T-helper 2 cell treated with Interferon-gamma antibody and Interleukin-4, amounts not matched to agents 5 μg/mL and 100 μg/mL, for 36 hours (primary cell): ENCODE measurements at places on chromosomes 3 and 15.
A peak's percentile ranks its signal among the peaks of the same experiment; 100 is the strongest.

DNA sequence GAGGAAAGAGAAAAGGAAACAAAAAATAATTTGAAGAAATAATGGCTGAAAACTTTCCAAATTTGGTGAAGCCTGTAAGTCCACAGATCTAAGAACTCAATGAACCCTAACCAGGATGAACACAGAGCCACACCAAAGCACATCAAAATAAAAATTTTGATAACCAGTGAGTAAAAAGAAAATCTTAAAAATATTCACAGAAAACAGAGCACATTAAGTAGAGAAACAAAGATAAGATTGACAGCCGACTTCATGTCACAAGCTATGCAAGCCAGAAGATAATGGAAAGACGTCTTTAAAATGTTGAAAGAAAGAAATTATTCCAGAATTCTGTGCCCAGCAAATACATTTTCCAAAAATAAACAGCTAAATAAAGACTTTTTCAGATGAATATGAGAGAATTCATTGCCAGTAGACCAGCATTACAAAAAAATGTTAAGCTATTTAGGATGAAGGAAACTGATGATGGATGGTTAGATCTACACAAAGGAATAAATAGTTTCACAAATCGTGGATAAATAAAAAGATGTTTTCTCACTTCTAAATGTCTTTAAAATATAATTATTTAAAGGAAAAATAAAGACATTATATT is 140.2 kb upstream of the SKOR1 start:
- DNase-seq = no peak

- peak; percentile 66 for DNase-seq
Measured at GRCh38 chr3:46097691-46098241, 70.5 kb upstream of the XCR1 start.

DNA sequence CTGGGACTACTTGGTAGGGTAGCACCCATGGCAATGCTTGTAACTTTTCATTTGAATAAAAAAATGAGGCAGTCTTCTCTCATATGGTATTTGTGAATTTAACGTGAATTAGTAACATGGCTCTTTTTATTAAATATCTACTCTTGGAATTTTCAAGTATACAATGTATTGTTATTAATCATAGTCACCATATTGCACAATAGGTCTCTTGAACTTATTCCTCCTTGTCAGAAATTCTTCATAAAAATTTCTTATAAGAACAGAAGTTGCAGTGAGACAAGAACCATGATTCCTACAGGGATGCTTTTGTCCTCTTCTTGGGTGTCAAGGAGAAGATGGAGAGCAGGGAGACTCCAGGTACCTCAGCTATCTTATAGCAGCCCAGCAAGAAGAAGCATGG is 203.8 kb upstream of the FEZF2 start:
- DNase-seq = no peak

DNA sequence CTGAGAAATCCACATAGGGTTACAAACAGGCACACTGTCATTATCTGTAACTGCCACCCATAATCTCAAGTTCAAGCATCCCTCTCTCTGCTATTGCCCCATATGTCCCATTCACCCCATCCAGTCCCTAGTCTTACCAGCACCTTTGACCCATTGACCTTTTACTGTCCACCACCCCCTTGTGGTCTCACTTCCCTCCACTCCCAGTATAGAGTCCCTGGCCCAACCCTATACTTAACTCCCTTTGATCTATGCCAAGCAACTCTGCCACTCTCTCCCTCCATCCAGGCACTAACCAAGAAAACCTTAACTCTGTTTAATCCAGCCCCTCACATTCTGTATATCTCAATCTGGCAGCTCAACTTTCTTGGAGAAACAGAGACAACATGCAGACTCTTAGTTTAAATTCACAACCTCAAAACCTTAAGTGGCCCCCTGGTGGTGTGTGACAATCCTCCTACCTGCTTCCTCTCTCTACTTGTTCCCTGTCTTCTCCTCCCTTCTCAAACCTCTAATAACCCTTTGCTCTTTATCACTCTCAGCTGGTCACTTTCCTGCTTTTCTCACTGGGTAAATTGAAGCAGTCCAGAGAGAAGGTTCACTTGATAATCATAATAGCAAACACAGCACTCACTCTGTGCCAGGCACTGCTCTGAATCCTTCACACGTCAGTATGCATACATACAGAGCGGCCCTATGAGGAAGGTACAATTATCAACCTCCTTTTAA is 162.7 kb downstream of the STT3B start:
- no peak for DNase-seq

- DNase-seq = no peak
Measured at GRCh38 chr3:131388490-131388799, 6.9 kb downstream of the NUDT16 start.

GRCh38 chr3:51709004-51709420 is 2.1 kb downstream of the GRM2 start:
- no peak for DNase-seq

DNA sequence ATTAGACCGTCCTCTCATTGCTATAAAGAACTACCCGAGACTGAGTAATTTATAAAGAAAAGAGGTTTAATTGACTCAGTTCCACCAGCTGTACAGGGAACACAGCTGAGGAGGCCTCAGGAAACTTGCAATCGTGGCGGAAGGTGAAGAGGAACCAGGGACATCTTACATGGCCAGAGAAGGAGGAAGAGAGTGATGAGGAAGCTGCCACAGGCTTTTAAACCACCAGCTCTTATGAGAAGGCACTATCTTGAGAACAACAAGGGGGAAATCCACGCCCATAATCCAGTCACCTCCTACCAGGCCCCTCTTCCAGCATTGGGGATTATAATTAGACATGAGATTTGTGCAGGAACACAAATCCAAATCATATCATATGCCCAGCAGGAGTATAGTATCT is 138.5 kb downstream of the ALCAM start:
- no peak for DNase-seq

DNA sequence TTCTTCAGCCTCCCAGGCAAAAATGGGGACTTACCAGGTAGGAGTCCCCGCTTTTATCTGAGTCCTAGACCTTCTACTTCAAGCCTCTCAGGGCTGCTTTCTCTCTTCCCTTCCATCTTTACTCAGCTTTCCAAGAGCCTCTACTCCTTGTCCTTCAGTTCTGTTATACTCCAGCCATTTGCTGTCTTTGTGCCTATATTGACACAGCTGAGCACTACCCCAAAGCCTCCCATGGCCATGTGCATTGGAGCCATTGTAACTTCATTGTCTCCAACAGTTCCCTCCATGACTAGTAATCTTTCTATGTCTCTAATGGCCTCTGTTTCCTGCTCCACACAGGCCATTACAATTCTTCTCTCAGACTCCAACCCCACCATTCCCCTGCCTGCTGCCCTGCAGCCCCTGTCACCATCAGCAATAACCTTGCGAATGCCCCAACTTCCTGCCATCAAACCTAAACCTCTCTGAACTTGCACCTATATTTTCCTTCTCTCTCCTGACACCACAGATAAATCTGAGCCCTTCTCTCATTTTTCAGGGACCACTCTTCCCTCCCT is 77.9 kb upstream of the ADPGK start:
- DNase-seq = no peak

DNA sequence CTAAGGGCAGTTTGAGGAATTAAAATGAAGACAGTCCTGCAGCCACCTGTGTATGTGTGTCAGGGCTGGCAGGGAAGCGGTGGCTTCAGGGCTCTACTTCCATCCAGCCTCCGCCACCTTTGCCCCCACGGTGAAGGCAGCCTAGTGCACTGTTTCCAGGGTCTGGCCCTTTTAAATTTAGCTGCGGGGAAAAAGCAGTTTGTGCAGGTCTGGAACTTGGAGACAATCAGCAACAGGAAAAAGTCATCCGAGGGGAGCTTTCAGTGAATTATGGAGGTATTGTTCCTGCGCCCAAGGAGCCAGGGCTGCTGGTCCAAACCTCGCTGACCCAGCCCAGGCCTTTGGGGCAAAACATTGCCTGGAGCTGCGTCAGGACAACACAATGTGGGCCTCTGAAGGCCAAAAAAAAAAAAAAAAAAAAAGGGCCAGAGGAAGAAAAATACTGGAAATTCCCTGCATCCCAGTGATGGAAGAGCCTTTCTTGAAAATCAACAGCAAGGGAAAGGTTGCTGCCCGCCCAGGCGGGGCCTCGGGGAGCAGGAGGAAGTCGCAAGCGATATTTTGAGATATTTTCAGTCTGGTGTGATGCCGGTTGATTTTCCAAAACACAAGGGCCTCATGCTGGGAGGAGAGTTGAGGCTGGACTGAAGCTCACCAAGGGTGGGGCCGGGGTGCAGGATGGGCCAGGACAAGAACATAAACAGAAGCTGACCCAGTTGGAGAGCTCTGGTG is 25.5 kb upstream of the FGD5 start:
- no peak for DNase-seq

DNA sequence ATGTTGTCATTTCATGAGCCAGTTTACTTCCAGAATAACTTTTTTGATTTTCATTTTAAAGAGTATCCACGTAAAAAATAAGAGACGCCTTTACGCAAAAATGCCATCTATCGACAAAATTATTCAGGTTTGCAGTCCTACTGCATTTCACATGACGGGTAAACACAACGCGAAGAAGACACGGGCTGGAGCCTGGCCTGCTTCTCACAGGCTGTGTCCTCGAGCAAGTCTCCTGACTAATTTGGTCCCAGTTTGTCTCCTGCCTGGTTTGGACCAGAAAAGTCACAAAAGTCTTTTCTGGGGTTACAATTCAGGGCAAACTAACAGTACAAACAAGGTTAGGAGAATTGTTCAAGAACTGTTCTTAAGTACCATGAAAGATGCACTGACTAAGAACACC is 51.7 kb downstream of the CHSY1 start:
- DNase-seq = no peak

GRCh38 chr15:79981831-79982455 is 10.9 kb upstream of the BCL2A1 start:
- DNase-seq = no peak

DNA sequence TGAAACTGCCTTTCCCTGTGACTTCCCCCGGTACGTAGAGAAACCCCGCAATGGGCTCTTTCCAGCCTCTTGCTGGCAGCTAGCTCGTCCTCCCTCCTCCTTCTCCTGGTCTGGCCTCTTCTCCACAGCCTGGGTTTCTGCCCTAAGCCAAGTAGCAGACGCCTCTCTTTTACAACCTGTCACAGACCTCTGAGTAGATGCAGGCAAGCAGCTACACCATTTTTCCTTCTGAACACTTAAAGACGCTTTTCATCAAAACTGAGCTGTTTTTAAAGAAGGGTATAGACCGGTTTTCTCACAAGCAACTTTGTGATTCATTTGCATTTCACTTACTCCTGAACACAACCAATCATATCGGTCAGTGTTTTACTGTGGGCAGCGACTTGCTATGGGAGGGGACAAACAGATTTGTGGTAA is 32.0 kb downstream of the ADAMTSL3 start:
- DNase-seq = no peak

- no peak for DNase-seq
Measured at GRCh38 chr3:58837856-58838255, 171.3 kb upstream of the FAM3D start.
